ENCODE measurements at places on chromosomes 7 and 10.

DNA sequence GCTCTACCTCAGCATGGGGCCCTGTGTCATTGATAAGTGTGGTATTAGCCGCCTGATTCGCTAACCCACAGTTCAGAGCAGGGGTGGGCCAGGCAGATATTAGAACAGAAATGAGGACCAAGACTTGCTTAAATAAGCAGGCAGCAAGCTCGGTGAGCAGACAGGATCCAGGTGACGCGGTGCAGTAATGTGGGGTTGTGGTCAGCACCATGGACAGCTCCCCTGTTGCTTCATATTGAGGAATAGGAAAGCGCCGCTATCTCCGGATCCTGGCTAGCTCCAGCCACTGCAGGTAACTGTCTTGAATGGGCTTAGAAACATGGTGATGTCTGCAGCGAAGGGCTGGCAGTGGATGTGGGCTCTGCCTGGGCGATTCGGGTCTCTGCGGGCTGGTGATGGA lies 51.3 kb upstream of the GPR26 start:
- DNase-seq = peak; percentile 52

DNA sequence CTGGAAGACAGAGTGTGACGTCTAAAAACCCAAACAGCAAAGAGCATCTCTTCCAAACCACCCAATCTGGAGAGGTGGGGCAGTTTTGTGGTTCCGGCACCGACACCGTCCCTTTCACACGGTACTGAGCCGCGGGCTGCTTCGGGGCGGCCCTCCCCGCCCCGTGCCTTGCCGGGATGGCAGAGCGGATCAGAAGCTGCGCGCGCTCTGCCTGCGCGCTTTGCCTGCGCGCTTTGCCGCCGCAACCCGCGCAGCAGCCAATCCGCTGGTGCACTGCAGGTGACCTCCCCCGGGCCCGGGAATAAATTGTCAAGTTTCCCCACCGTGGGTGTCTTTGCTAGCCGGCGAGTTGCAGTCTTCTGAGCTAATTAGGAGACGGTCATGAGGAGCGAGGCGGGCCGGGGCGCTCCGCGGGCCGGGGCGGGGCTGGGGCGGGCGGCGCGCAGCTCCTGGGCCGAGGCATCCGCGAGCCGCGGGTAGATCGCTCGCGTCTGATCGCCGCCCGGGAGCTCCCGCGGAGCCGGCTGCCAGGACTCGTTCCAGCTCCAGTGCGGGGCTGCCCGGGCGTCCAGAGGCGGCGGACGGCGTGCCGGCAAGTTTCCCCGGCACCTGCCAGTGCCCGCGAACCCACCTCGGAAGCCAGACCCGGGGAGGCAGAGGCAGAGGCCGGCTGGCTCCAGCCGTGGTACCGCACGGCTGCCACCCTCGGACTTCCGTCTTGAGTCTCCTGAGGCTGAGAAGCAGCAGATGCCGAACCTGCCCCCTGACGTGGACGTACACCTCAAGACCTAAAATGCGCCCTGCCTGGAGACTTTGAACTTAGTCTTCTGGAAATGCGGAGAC lies 536.0 kb upstream of the GALNT17 start:
- no peak for DNase-seq

GRCh38 chr7:70347463-70348254 lies 749.4 kb downstream of the AUTS2 start:
- peak; percentile 9 for DNase-seq

GRCh38 chr7:42055171-42055570 lies 181.8 kb downstream of the GLI3 start:
- no peak for DNase-seq

GRCh38 chr10:65024886-65025285 lies 1503.7 kb downstream of the REEP3 start:
- DNase-seq = no peak

GRCh38 chr10:100655760-100656421 lies 89.5 kb upstream of the PAX2 start:
- no peak for DNase-seq

GRCh38 chr7:157898802-157899505 lies 562.1 kb downstream of the DNAJB6 start:
- DNase-seq = no peak

DNA sequence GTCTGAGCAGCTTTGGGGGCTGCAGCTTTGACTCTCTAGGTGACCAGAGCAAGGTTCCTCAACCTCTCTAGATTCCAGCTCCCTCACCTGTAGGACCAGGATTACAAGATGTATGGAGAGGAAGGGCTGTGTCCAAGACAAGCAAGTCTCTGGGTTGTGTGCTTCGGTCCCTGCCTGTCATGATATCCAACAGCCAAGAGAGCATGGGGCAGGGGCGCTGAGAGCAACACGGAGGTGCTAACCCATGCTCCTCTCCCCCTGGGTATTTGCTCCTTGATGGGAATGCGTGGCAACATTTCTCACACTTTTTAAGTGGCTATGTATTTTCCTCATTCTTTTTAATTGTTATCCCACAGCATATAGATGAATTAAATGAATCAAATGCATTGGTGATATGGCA lies 10.3 kb downstream of the CDHR1 start:
- no peak for DNase-seq

DNA sequence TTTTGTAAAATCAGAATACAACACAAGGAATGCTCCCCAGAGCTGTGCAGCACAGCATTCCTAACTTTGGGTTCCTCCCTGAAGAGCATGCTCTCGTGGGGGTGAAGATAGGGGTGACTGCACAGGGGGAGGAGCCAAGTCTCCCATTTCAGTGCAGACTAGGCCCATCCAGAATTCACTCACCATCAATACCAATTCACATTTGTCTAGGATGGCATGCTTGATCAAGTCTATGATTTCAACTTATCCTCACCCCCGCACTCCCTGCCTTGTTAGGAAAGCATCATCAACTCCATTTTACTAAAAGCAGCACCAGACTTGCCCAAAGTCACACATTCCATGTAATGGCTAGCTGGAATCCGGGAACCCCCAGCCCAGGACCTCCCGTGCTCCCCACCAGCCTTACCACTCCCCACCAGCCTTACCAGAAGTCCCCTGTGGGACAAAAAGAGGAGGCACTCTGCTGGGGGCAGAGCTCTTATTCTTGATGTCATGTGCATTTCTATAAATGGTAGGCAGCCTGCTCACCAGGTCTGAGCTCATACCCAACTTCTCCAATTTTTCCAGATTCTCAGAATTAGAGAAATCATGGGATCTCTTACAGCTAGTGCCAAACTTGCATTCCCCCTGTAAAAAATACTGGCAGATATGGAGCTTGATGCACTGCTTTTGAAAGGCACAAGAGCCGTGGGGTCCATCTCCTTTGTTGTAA lies 6.2 kb downstream of the PARP12 start:
- DNase-seq = no peak

GRCh38 chr10:113442336-113442735 lies 110.5 kb upstream of the HABP2 start:
- no peak for DNase-seq

DNA sequence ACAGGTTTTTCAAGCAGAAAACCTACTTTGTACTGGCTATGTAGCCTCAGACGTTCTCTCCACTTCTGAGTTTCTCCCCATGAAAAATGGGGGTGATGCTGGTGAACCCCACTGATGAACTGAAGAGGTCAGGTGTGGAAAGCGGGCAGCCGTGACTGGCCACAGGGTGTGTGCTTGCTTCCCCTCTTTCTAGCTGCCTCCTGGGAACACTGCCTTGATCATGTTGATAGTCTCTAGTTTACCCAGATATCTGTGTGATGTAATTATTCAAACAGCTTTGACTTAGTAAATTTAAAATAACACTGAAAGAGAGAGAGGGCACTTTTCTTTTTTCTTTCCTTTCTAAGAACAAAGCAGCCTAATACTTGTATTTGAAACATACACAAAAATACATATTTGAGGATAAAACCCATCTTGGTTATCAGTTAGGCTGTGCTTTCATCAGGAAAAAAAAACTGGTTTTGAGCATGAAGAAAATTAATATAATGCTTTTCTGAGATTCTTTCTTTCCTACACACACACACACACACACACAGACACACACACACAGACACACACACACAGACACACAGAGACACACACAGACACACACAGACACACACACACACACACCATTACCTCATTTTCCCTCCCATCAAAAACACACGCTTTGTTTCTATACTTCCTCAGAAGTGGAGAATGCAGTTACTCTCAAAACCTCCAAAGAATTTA lies 76.7 kb downstream of the MACC1 start:
- no peak for DNase-seq

DNA sequence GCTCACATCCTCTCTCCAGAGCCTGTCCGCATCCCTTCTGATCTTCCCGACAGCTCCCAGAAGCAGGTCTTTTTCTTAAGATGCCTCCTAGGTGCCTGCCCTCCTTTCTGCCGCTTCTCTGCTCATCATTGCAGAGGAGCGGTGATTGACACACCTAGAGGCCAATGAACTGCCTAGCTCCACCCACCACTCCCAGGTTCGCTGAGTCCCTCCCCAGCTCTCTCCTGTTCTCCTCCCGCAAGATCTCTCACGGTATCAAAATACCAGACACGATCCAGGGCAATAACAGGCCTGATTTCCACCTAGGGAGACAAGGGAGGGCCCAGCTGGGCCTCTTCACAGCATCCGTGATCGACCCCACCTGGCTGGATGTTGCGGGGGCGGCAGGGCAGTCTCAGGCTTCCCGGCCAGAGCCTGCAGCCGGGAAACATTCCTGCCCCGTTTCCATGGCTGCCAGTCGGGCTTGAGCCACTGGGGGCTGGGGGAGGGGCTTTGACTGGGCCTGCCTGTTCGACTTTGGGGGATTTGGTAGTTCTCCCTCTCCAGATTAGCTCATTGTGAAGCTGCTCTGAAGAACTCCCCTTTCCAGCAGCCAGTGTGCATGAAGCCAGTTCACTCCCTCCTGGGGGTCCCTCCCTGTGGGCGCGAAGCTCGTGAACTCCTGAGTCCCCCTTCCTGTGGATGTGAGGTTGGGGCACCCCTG lies 373.5 kb downstream of the RPS24 start:
- peak; percentile 48 for DNase-seq

- no peak for DNase-seq
These were observed 462.5 kb upstream of the IGFBP3 start for GRCh38 chr7:46383605-46384004.

DNA sequence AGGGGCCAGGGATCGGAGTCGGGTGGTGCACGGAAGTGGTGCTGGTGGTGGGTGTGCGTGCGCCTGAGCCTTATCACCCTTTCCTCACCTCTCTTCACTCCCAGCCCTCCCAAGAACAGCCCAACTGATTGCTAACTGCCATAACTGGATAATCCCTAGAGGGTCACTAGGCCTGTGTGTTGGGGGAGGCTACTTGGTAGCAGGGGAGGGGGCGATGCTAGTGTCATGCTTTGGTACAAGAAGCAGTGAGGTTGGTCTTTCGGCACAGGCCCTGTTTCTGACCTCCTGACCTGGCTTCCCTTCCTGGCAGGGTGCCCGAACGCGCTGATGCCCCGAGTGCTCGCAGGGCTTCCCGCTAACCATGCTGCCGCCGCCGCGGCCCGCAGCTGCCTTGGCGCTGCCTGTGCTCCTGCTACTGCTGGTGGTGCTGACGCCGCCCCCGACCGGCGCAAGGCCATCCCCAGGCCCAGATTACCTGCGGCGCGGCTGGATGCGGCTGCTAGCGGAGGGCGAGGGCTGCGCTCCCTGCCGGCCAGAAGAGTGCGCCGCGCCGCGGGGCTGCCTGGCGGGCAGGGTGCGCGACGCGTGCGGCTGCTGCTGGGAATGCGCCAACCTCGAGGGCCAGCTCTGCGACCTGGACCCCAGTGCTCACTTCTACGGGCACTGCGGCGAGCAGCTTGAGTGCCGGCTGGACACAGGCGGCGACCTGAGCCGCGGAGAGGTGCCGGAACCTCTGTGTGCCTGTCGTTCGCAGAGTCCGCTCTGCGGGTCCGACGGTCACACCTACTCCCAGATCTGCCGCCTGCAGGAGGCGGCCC lies 652 bp downstream of the KAZALD1 start:
- peak; percentile 87 for DNase-seq

GRCh38 chr7:44201813-44202212 lies 1.0 kb downstream of the YKT6 start:
- DNase-seq = no peak

DNA sequence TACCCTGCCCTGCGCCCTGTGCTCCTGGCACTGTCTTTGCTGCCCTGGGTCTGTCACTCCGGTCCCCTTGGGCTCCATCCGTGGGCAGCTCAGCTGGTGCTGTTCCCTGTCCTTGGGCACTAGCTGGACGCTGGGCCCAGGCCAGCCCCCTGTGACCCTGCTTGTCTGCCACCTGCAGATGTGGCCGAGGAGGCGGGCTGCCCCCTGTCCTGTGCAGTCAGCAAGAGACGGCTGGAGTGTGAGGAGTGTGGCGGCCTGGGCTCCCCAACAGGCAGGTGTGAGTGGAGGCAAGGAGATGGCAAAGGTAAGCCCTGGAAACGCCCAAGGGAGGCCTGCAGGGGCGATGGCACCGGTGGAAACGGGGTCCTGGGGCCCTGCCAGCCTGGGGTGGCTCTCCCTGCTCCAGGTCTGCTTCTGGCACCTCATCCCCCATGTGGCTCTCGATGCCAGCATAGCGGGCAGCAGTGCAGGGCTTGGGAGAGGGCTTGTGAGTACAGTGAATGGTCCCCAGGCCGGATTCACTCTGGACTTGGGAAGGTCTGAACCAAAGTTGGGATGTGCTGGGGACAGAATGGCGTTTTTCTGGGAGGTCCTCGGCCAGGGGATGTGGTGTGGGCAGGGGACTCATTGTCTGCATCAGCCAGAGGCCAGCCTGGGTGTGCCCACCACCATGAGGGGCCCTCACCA lies 26.2 kb upstream of the CSGALNACT2 start:
- no peak for DNase-seq

- DNase-seq = no peak
These were observed 34.5 kb downstream of the MTPN start for GRCh38 chr7:135942614-135943013.

DNA sequence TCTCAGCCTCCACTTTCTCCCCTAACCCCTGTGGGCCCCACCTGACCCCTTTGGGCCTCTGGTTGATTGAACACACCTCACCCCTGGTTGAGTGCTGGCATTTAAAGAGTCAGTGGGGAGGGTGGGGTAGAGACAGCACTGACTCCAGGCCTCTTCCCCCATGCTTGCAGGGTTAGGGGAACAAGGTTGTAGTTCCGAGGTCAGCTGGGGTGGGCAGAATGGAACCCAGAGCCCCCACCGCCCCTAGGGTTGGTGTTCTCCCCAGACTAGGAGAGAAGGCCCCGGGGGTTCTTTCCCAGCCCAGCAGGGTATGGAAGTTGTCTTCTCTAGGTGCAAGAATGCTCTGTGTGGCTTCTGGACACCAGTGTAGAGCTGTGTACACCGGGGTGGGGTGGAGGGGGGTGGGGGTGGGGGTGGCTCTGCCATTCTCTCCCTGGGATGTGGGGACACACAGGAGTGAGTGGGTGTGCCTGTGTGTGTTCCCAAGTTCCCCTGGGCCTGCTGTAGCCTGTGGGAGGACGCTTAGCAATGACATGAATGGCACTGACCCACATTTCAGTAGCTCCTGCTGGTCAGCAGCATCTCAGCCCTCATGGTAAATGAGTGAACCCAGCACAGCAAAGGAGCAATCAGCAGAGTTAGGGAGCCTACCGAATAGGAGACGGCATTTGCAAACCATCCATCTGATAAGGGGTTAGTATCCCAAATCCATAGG lies 33.6 kb downstream of the PRF1 start:
- DNase-seq = no peak

DNA sequence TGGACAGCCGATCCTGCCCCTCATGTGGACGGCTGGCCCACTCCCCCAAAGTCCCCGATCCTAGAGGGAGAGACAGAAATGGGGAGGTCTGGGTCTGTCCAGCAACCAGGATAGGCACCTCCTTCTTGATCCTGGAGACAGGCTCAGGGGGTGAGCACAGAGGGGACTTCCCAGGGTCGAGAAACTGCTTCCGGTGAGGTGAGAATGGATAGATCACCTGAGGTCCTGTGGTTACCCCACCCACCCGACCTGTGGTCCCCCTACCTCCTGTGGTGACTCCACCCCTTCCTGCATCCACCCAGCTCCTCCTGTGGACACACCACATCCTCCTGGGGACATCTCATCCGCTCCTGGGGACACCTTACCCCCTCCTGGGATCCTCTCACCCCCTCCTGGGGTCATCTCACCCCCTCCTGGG lies 27.4 kb upstream of the RASGEF1A start:
- DNase-seq = no peak
